AG09309 (cell line): ENCODE measurements at places on chromosomes 13 and 19.

DNA sequence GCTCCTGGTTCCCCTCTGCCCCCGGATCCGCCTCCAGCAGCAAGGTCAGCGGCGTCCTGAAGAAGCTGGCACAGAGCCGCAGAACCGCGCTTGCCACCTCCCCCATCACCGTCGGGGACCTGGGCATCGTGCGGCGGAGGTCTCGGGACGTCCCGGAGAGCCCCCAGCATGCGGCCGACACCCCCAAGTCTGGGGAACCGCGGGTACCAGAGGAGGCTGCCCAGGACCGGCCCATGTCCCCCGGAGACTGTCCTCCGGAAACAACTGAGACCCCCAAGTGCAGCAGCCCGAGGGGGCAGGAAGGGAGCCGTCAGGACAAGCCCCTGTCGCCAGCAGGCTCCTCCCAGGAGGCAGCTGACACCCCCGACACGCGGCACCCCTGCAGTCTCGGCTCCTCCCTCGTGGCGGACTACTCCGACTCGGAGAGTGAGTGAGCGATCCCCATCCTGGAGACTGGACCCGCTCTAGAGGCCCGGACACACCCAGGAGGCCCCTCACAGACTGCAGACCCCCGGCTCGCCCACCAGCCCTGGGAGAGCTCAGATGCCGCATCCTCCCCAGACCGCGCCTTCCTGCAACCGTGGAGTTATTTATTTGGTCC lies 1.6 kb upstream of the MRI1 start:
- DNase-seq: no peak

GRCh38 chr13:93361703-93362102 lies 135.1 kb downstream of the GPC6 start:
- no peak for DNase-seq

- no peak for DNase-seq
These were observed 35.2 kb upstream of the WDFY2 start for GRCh38 chr13:51549050-51549449.

GRCh38 chr13:43232873-43233265 lies 209.5 kb downstream of the DNAJC15 start:
- DNase-seq: peak; percentile 59

DNA sequence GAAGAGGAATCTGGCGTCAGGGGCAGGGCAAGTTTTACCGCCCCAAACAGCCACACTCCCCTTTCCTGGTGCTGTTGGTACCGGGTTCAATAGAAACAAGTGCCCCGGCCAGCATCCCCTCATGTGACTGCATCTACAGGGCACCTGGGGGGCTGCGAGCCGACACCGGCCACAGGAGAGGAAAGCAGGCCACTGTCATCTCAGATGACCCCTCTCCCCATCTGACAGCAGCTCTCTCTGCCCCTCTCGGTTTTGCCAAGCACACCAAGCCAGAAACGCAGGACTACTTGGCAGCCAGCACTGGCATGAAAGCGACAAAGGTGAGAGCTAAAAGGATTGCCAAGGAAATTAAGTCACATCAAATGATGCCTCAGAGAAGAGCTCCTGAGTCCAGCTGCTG lies 37.1 kb downstream of the MLLT1 start:
- DNase-seq: no peak

GRCh38 chr19:32264568-32264967 lies 80.8 kb upstream of the ZNF507 start:
- DNase-seq: no peak

DNA sequence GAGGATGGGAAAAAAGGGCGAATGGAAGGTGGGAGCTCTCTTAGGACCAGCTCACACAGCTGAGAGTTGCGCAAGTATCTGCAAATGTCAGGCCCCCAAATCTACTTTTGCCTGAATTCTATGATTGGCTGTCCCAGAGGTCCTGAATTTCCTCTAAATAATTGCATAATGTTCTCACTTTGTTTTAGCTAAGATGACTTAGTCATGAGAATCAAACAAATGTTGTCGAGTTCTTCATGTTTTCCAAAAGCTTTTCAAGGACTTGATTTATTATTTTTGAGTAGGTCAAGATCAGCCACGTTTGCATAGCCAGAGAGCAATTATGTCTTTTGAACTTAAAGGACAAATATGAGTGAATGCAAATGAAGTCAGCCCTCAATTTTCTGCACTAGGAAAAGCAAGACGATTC lies 246.6 kb upstream of the MAB21L1 start:
- DNase-seq: no peak

DNA sequence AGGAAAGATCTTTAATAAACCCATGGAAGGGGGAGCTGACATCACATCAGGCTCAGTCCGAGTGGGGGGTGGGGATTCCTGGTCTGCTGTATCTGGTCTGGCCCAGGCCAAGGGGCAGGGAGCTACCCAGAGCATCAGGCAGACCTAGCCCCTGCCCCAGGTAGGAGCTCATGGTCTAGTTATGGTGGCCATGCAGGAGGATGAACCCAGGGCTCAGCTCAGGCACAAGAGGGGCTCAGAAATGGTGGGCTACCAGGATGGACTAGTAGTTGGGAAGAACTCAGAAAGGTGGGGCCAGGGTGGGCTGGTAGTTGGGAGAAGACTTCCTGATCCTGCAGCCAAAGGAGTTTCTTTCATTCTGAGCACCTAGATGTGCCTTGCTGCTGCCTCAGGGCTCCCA lies 14.3 kb downstream of the VSTM2B start:
- no peak for DNase-seq

DNA sequence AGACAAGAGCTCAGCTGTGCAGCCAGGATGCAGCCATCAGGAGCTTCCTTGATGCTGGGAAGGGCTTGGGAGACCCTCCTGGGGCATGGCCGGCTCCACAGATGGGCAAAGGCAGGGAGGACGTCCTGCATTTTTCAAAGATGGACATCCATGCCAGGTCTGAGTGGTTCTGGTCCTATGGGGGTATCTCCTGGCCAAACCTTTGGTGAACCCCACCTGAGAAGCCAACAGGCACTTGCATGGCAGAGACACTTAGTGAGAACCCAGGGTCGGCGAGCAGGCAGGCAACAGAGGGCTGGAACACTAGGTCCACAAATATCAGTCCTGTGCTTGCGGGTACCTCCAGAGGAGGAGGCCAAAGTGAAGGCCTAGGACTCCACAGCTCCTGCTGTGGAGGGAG lies 70.0 kb downstream of the KCTD15 start:
- no peak for DNase-seq

GRCh38 chr13:97339988-97340749 lies 93.8 kb upstream of the RAP2A start:
- no peak for DNase-seq

DNA sequence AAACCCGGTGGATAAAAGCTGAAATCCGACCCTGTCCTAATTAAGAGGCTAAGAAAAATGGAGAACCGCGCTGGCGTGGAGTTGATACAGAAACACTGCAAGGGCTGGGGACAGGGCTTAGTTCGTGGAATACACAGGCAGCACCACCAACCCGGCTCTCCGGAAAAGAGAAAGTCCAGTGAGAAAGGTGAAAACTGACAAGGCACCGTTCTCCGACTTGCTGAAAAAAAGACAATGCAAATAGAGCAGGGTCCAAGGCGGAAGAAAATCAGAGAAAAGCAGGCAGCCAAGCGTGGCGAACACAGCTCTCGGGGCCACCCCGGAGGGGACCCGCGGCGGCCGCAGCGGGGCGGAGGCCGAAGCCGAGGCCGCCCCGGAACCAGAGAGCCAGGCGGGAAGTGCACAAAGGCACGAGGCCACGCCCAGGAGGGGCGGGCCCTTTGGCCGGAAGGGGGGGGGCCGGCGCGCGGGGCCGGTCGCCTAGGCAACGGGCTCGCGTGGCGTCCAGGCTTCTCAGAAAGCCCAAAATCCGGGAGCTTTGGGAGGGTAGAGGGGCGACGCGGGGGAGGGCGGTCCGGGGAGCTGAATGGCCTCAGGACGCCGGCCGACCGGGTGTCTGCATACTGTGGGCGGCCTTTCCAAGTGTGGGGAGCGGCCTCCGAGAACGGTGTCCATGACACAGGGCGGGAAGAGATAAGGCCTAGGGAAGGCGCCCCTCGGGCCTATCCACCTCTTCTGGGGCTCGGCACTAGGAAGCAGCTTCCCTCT lies 1.2 kb upstream of the ING1 start:
- no peak for DNase-seq

GRCh38 chr13:109655206-109655600 lies 131.2 kb downstream of the IRS2 start:
- no peak for DNase-seq

GRCh38 chr19:15629003-15629880 lies 11.5 kb upstream of the CYP4F3 start:
- peak; percentile 1 for DNase-seq

DNA sequence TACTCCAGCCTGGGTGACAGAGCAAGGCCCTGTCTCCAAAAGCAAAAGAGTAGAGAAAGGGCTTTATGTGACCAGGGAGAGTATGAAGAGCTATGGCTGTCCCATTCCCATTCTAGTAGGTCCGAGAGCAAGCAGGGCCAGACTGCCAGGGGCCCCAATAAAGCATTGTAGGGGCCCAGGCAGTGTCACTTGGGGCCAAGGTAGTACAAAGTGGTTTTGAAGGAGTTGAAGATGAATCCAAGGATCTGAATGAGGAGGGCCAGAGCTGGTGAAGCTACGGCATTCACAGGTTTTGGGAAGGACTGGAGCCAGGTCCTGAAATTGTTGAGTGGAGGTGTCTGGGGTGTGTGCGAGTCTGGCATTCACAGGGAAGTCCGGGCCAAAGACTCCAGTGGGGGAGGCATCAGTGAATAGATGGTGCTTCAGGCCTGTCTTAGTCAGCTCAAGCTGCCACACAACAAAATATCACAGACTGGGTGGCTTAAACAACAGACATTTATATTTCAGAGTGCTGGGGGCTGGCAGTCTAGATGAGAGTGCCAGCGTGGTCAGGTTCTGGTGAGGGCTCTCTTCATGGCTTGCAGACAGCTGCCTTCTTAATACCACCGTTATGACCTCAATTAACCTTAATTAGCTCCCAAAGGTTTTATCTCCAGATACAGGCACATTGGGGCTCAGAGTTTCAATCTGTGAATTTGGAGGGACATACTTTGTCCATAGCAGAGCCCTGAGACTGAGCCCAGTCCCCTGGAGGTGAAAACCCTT lies 9.9 kb downstream of the NACC1 start:
- no peak for DNase-seq

DNA sequence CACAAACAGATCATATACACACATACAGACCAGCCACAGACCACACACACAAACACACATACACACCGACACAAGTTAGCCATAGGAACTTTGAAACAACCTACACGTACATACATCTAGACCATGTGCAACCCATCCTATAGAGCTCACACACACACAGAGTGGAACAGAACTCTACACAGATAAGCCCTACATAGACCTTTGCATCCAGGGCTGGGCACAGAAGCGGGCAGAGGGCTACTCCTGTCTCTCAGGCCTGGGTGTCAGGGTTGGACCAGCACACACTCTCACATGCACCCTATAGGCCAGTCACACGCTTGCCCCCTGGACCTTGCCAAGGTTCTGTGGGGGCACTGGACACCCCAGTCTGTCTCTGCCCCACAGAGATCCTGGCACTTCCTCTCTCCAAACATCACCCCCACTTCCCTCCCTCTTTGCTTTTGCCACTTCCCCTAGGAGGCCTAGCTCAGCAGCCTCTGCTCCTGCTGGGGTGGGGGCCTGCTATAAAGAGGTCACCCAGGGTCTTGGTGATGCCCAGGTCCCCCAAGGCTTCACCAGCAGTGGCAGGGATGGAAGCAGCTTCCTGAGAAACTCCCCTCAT lies 5.8 kb upstream of the JUNB start:
- DNase-seq: no peak

- DNase-seq: no peak
These were observed 18.3 kb downstream of the GPC6 start for GRCh38 chr13:93244918-93245280.
